ENCODE measurements at places on chromosomes 12 and 14.

- no peak for DNase-seq
These were observed 110.6 kb upstream of the PRMT8 start for GRCh38 chr12:3380200-3381043.

GRCh38 chr12:94244165-94245133, 96.1 kb downstream of the PLXNC1 start:
- DNase-seq: no peak

DNA sequence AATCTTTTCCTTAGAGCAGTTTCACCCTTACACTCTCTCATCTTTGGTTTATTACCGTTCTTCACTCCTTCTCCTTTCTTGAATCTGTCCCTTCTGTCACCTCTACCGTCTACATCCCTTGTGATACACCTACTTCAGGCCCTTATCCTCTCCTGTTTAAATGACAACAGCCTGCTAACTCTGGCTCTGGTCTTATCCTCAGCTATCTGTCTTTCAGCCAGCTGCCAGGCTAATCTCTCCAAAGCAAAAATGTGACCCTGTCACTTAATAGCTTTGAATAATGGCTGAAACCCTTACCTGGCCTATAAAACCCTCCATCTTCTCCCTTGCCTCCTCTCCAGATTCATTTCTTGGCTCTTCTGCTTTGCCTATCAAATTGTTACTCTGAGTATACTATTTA, 32.3 kb downstream of the BEST3 start:
- DNase-seq: no peak

- no peak for DNase-seq
These were observed 9.8 kb downstream of the SCAF11 start for GRCh38 chr12:45980540-45980939.

- DNase-seq: no peak
These were observed 4.1 kb upstream of the NCOR2 start for GRCh38 chr12:124571556-124571955.

- DNase-seq: no peak
These were observed 107.2 kb downstream of the DUSP6 start for GRCh38 chr12:89245090-89245489.
